Right renal cortex interstitium (tissue), 3 donors: ENCODE measurements at places on chromosomes 1 and 21. TPM values are rescaled to one million over a fixed set of nuclear protein-coding genes. Genes with fewer than 3 reads are reported as not detected.

B3GALT2 gene
- polyA plus RNA-seq, result 15.3 TPM

DNA sequence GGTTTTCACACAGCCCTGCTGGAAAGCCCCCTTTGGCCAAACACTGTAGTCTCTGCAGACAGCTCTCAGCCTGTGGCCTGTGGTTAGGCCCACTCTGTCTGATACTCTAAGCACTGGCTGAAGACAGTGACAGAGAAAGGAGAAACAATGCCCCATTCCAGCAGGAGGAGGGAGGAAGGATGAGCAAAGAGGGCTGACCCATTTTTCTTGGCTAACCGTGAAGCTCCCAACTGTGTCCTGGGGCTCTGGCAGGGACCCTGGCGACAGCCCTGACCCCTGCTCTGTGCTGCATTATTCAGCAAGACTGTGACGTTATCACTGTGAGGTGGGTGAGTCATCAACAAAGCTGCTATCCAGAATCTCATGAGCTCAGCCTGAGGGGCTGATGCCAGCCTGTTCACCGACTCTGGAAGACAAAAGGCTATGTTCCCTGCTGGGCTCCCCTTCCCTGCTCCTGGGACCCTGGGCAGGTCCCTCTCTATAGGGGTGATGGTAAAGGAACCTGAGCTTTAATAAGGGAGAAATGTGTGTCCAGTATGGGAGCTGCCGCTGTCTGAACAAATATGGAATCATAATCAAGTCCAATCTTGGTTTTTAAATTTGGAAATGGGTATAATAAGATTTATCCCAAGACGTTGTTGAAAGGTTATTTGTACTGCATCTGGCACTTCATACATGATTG, 107.0 kb downstream of the RHOU start:
- DNase-seq, result no peak

DNA sequence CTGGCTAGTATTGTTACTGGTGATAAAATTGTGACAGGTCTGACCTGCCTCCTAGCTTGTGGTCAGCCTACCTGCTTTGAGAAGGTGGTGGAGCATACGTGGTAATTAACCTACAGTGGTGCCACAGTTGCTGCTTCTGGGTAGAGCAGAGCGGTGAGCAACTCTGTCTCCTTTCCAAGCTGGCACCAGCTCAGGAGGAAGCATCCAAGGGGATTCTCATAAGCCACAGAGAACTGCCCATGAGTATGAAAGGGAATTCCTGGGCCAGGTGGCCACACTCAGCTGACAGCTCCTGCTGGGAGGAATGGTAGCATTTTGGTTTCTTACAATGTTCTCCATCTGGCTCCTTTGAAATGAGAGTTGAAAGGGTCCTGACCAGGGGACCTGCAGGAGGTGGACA, 39.4 kb downstream of the ATP2B4 start:
- DNase-seq, result no peak

SFT2D2 gene
- 16.1 TPM for polyA plus RNA-seq

DNA sequence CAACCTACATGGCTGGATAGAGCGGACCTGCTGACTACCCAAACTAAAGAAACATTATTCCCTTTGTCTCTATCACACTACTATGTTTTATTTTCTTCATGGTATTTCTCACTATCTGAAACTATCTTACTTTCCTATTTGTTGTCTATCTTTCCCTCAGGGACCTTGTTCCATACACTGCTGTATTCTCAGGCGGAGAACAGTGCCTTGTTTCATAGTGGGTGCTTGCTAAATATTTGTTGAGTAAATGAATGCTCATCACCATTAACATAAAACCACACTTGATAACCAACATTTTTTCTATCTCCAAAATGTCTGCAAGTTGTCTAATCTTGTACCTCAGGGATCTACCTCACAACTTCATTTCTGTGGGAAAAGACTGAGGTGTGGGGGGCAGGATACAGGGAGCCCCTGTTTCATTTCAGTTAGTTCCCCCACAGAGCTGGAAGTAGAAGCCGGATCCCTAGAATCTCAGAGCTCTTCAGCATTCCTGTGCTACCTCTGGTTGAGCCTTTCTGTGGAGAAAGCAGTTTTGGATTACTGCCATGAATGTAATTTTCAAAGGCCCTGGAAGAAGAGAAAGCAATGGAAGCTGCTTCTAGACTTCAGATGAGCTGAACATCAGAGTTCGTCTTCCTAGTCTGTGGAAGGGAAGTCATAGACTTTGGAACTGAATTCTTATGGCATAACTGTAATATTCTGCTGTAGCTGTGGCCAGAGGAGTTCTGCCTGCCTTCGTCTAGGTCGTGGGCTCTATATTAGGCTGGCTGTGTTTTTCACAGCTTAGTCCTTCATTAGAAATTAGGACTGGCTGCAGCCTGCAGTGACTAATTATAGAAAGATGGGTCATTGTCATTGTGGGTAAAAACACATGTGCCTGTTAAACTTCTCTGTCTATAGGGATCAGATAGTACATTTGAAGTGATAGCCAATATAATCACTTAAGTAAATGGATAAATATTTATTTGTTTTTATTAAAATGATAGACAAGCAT, 293.2 kb upstream of the SGIP1 start:
- no peak for DNase-seq

DNA sequence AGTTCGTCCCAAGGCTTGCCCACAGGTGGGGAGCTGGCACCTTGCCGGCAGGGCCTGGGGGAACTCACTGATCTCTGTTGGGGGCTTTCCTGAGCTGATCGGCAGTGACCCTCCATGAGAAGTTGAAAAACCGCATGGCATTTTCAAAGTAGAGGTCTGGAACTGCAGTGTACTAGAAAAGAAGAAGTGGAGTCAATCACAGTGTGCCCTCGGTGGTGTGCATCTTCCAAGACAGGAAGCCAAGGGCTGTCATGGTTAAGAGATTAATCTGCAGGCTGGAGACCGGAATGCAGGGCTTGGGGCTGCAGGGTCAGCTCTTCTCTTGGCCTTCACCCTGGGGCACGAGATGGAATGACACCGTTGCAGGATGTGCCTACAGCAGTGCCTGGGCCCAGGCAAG, 56.8 kb downstream of the ECE1 start:
- no peak for DNase-seq

PRKAA2 gene
- 16.6 TPM for polyA plus RNA-seq

GRCh38 chr21:35609263-35609662, 451.1 kb downstream of the SETD4 start:
- DNase-seq, result no peak

DNA sequence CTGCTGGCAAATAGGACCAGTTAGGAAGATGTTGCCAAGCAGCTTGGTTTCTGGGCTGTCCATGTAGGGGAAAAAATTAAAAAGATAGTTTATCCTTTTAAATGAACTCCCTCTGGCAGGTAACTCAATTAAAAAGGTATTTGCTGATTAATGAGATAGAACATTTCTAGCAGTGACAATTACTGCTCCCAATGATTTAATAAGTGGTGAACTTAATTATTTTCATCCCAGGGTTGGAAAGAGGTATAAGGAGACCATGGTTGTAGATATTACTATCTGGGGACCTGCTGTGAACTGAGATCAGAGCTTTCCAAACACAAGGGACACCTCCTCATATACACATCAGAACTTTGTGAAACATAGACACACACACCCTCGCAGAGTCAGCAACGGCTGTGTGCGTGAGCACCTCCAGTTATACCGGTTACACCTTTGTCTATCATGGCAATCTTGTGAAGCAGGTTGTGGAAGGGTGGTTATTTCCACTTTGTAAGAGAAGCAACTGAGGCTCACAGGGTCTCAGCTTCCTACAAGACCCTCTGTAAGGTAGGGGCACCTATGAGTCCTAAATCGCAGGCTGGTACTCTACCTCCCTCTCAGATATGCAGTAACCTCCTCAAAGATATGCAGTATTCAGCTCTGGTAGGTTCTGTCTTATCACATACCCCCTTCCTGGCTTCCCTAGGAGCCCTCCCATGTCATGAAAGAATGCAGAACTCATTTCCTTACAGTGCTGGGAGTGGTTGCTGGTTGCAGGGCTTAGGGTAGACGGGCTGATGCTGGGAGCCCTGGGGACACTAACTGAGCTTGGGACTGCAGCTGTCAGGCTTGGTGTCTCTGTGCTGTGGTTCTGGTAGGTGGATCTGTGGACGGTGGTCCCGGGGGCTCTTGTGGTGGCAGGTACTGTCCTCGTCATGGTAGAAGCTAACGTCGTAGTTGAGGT, 18.5 kb upstream of the MAGOH start:
- DNase-seq, result no peak

ECM1 gene
- polyA plus RNA-seq, result 10.9 TPM

DNA sequence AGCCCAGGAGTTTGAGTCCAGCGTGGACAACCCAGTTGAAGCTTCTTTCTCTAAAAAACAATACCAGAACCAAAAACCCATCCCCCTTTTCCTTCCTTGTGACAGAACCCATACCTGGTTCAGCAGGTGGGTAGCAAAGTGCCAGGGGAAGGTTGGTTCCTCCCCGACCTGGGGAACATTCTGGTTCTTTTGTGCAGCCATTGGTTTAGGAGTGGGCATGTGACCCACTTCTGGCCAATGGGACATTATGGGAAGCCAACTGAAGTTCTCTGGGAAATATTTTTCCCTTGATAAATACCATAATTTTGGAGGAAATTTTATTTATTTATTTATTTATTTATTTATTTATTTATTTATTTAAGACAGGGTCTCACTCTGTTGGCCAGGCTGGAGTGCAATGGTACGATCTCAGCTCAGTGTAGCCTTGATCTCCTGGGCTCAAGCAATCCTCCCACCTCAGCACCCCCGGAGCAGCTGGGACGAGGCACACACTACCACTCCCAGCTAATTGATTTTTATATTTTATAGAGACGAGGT, 15.8 kb upstream of the MAPKAPK2 start:
- DNase-seq, result no peak

AK4 gene
- polyA plus RNA-seq, result 43.5 TPM

RHBG gene
- polyA plus RNA-seq, result 12.3 TPM

NFASC gene
- 13.9 TPM for polyA plus RNA-seq

GRCh38 chr1:36301220-36301619, 4.9 kb upstream of the SH3D21 start:
- DNase-seq, result no peak
